ENCODE measurements at places on chromosomes 6 and 20.

- no peak for DNase-seq
Measured at GRCh38 chr6:122997541-122998150, 1.6 kb downstream of the CLVS2 start.

DNA sequence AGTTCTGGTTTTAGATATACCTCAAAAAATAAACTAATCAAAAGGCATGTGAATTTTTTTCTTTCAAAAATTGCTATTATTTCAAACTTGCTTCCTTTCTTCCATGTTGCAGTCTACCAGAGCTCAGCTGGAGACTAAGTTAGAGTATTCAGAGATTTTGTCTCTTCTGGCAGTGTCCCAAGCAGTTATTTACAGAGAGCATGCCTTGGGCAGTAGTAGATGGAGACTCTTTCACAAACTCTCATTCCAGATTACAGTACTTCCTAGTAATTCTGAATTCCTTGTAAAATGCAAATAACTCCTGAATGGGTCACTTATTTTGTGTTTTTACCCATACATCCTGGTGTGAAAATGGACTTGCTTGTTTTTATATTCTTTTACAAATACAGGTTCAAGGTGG lies 703.4 kb downstream of the EPHA7 start:
- DNase-seq = no peak

DNA sequence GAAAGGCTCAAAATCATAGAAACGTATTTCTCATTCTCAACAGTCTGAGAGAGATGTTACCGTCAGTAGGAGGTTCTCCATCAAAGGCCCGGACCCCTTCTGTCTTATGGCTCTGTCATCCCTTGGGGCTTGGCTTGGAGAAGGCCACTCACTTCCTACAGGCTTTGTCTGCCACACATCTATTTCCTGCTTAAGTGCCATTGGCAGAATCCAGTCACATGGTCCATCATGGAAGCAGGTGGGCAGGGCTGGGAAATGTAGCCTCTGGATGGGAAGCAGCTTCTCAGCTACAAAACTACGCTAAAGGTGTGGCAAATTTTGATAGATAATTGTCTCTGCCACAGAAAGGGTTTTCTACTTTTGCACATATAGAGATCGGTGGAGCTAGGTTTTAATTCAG lies 12.6 kb upstream of the ZFP64 start:
- no peak for DNase-seq

DNA sequence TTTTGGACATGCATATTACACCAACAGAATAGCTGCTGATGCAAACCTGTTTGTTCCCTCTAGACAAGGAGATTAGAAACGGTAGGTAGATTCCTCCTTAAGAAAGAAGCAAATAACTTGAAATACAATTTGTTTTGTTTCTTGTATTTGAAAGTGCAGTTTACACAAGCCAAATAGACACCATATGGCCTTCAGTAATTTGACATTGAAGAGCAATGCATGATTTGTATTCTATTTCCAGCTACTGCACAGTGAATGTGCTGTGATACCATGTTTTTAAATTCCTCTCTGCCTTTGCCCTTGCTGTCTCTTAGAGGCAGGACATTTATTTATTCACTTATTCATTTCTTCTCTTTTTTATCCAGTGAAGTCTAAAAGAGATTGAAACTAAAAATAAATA lies 31.9 kb upstream of the ANKEF1 start:
- DNase-seq = no peak

DNA sequence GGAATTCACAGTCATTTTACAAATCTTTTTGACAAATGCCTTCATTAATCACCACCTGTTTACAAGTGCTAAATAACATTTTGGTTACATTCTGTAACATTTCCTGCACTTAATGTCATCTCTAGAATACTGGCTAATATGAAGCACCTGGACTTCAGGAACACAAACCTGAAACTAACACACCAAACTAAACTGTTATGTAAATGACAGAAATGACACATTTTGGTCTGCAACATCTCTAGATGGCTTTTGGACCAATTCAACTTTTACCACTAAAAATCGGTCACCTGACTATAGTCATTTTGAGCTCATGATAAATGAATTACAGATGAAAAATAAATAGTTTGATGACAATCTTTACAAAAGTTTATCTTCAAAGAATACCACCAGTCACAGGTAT lies 80.6 kb downstream of the ATG5 start:
- DNase-seq = no peak

- no peak for DNase-seq
Measured at GRCh38 chr6:112330071-112330878, 16.9 kb upstream of the RFPL4B start.

GRCh38 chr20:38114353-38114791 lies 50.7 kb downstream of the TGM2 start:
- DNase-seq = no peak

- peak; percentile 55 for DNase-seq
Measured at GRCh38 chr20:1302685-1303541, 26.0 kb downstream of the SDCBP2 start.

- DNase-seq = no peak
Measured at GRCh38 chr6:84078335-84078734, 44.8 kb downstream of the MRAP2 start.

Data from upper lobe of right lung (tissue), 1 donor.